Activated CD8-positive, alpha-beta memory T cell treated with anti-CD3 and anti-CD28 coated beads, Interleukin-2, amount 50 U/mL, for 4 hours (primary cell): ENCODE measurements at places on chromosomes 16 and 17.

- no peak for DNase-seq
These were observed 88.7 kb upstream of the CCL2 start for GRCh38 chr17:34166352-34166751.

GRCh38 chr16:72426386-72426785 is 254.4 kb upstream of the PMFBP1 start:
- DNase-seq, result no peak

DNA sequence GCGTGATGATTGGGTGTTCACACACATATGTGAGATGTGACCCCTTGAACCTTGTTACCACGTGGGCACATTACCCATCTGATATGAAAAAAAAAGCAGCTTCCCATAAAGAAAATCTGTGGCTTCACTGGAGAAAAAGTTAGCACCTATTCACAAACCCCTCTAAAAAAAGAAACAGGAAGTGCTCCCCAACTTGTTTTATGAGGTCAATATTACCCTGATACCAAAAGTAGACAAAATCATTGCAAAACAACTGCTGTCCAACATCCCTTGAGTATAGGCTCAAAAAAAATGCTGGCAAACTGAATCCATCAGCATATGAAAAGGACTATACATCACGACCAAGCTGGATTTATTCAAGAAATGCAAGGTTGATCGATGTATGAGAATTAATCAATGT is 99.7 kb upstream of the RBL2 start:
- no peak for DNase-seq

DNA sequence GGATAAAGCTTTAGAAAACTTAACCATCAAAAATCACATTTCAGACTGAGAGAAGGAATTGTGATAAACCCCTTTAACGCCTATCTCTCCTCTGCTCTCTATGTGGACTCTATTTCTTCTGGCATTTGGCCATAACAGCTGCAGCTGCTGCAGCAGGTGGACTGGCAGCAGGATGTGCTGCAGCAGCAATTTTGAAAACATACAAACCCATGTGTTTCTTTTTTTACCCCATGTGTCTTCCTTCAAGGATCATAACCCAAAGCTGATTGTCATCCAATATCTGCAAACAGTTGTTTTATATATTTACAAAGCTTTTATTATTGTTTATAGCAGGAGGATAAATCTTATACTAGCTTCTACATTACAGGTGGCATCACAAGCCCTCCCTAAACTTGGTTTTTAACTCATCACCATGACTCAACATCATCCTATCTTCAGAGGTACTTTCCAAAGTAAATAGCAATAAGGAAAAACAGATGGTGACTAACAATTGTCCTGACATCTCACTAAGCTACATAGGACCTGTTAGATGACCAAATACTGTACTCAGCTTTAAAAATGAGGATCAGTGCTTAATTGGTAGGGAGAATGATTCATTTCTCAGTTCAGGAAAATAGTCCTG is 14.5 kb upstream of the KRTAP9-2 start:
- DNase-seq, result no peak

DNA sequence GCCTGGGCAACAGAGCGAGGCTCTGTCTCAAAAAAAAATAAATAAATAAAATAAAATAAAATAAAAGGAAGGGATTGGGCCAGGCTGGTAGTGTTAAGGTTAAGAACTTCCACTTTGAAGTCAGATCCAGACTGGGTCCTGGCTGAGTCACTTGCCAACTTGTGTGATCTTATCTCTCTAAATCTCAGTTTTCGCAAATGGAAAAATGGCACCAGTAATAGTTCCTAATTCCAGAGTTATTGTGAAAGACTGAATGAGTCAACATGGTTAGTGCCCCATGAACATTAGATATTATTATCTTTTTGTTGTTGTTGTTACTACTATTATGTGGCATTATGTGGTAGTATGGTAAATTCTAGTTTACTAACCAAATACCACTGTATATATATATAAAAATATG is 188.0 kb upstream of the AXIN2 start:
- DNase-seq, result no peak

DNA sequence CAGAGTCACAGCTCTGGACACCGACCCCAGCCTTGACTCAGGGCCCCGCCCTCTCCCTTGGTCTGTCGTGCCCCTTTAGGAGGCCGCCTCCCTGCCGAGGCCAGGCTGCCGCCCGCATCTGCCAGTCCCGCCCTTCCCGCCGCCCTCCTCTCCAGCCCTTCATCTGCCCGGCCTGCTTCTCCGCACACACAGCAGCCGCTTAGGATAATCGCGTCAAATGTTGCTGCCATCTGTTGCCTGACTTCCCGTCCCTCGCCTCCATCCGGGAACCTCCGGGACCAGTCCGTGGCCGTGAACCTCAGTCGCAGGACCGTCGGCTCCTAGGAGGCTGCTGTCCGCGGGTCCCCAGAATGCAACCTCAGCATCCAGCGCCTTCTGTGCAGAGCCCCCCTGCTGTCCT is 11.9 kb downstream of the GSE1 start:
- DNase-seq, result no peak

GRCh38 chr16:67277999-67278772 is 1.1 kb upstream of the PLEKHG4 start:
- no peak for DNase-seq

DNA sequence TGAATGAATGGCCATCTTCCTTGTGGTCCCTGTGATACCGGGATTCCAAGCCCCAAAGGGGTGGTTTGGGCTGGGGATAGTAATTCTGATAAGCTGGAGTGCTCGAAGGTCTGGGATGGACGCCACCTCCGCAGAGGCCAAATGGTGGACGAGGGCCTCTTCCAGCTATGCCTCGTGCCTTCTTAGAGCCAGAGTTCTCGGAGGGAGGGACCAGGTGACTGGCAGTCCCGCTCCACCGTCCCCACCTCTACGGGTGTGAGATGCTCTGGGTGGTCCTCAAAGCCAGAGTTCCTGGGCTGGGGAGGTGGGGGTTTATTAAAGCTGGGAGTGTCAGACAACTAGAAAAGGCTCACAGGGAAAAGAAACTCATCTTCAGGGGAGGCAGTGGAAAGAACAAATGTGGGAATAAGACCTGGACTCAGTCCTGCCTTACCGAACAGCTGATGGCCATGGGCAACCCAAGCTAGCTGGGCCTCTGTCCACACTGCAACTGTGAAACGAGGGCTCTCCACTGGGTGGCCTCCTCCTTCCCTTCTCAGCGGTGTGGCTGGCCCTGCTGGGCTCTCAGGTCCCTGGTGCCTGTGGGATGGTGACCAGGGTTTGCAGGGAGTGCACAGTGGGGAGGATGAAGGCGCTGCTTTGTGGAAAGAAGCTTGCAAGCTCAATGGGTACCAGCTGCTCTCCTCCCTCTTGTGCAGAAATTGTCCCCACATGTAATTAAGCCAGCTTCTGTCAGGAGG is 75.2 kb downstream of the N4BP1 start:
- DNase-seq, result no peak

- no peak for DNase-seq
These were observed 4.5 kb upstream of the CCDC57 start for GRCh38 chr17:82217120-82217529.

GRCh38 chr17:76469991-76470739 is 2.8 kb downstream of the AANAT start:
- DNase-seq, result no peak

GRCh38 chr17:64354824-64355535 is 35.7 kb downstream of the PECAM1 start:
- DNase-seq, result no peak

GRCh38 chr17:14302091-14302430 is 1.2 kb downstream of the HS3ST3B1 start:
- peak; percentile 63 for DNase-seq

DNA sequence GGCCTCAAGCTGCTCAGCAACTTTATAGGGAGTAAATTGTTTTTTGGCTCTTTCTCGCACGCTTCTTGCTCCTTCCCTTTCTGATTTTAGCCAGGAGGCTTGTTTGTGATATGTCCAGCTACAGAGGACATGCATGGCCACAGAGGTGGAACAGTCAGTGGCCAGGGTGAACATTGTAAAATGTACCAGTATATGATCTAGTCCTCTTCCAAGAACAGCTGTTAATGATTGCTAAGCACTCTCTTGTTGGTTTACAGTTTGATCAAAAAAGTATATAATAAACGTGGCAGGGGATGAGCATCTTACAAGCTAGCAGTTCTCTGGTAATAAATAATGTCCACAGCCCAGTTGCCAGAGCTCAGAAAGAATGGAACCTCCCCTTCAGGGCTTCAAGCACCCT is 461.7 kb upstream of the DYNLRB2 start:
- no peak for DNase-seq

- DNase-seq, result no peak
These were observed 16.7 kb upstream of the SLC12A3 start for GRCh38 chr16:56848029-56848936.

- no peak for DNase-seq
These were observed 69.6 kb downstream of the SEC14L1 start for GRCh38 chr17:77210331-77210730.

GRCh38 chr17:27586203-27586721 is 44.7 kb upstream of the LGALS9 start:
- no peak for DNase-seq

GRCh38 chr16:71568551-71568950 is 8.3 kb downstream of the TAT start:
- no peak for DNase-seq

DNA sequence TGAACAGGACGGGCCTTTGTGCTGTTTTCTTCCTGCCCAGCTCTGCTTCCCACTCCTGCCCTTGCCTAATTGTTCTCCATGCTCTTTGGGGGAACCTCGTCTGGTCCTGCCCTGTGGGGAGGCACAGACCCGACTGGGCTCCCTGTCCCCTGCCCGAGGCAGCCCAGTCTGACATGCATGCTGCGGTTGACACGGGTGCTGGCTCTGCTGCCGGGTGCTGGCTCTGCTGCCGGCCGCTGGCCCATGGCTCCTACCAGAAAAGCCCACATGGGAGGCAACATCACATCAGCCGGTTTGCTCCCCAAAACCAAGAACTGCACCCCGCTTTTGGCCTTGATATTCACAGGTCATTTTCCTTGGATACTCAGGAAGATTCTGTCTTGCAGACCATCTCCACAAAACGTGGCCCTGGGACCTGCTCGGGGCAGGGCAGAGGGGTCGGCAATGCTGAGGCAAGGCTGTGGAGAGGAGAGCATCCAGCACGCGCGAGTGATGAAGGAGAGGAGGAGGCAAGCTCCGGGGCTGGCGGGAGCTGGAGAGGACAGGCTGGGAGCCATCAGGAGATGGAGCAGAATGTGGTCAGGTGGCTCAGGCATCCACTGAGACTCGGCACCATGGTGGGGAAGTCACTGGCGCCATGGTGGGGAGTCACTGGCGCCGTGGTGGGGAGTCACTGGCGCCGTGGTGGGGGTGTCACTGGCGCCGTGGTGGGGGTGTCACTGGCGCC is 31.6 kb downstream of the RBFOX3 start:
- DNase-seq, result no peak

DNA sequence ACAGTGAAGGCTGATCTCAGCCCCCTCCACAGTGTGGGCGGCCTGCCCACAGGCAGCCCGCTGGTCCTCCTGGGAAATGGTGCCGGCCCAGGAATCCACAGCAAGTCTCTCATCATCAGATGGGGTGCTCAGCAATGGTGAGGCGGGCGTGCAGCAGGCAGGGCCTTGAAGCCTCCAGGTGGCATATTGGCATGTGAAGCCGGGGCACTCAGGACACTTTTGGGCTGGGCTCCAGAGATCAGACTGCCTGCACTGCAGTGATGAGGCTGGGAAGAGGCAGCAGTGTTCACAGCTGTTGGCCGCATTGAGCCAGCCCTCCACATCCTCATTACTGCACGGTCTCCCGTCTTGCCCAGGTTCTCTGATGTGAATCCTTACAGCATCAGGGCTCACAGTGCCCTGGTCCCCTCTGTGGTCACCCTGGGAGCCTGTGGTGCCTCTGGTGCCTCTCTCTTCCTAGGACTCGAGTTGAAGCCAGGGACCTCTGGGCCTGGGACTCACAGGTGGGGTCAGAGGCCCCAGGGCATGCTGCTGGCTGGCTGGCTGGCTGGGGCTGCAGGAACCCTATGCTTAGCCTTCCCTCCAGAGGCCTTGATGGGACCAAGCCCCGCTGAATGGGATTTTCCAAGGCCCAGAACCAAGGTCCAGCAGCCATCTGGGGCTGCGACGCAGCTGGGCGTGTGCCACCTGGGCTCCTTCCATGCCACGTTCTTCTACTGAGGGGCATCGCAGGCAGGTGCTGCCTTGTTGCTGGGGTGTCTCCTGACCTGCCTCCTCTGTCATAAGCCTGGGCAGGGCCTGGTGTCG is 48.6 kb downstream of the TNFRSF13B start:
- no peak for DNase-seq

DNA sequence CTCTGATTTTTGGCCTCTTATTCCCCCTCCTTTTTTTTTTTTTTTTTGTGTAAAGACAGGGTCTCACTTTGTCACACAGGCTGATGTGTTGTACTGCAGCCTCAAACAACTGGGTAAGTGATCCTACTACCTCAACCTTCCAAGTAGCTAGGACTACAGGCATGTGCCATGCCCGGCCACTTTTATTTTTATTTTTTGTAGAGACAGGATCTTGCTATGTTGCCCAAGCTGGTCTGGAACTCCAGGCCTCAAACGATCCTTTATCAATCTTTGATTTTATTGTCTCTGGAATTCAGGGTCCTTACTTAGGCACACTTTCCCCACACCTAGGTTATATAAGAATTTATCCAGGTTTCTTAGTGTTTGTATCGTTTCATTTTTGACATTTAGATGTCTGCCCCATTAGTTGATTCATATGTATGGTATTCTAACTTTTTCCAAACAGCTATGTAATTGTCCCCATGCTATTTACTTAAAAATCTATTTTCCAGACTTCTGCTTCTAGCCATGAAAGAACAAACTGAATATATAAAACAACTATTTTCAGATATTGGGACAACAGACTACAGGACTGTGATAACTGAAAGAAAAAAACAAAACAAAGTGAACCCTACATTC is 13.9 kb downstream of the CMC2 start:
- DNase-seq, result no peak

- DNase-seq, result no peak
These were observed 18.1 kb downstream of the TMC7 start for GRCh38 chr16:19001788-19002187.

GRCh38 chr16:75653922-75654321 is 6.3 kb downstream of the TERF2IP start:
- no peak for DNase-seq

DNA sequence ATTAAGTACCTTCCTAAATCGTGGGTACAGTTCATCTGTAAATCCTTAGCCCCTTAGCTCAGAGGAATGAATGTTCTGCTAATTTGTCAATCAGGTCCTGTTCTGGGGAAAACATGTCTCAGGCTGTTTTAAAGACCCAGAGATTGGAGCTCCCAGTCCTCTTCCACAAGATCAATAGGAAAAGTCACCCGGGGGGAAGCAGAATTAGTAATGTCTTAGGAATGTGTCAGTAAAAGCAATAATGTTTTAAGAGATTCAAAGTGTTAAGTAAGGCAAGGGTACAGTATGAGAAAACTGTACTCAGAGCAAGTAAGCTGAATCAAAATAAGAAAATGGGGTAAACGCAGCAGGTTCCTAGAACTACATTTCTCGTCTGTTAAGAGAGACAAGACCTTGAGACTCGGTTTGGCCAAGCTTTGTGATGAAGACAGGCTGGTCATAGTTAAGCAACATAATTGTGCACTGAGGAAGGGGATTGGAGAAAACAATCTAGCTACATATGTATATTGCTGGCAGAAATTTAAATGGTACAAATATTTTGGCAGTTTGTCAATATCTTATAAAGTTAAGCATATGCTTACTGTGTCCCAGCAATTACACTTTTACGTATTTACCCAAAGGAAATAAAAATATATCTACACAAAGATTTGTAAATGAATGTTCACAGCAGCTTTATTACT is 192.9 kb upstream of the C17orf78 start:
- no peak for DNase-seq
